ENCODE measurements at places on chromosomes 7 and 10. TPM values are rescaled to one million over a fixed set of nuclear protein-coding genes. Genes with fewer than 3 reads are reported as not detected.

Gene BLNK
- total RNA-seq: not detected

Gene MKX
- 99.7 TPM for total RNA-seq

Gene WEE2
- total RNA-seq: not detected

Gene TLX1
- total RNA-seq: not detected

Gene NAT16
- not detected for total RNA-seq

Gene ATP6V0E2
- 52.6 TPM for total RNA-seq

Gene CUZD1
- total RNA-seq: 0.67 TPM

Gene OR2A7
- not detected for total RNA-seq

Gene ZNF32
- 14.9 TPM for total RNA-seq

Gene CCDC136
- total RNA-seq: 13.1 TPM

Gene NPC1L1
- total RNA-seq: not detected

Gene CCZ1B
- 24.7 TPM for total RNA-seq

Gene FAM24A
- not detected for total RNA-seq

- H3K27me3 ChIP-seq: peaks cover 2% of the 10 kb centered on the region
- peaks cover 10% of the 10 kb centered on the region for H3K36me3 ChIP-seq
- DNase-seq: no peak
- H3K4me1 ChIP-seq: no peaks in the 10 kb centered on the region
- H3K27ac ChIP-seq: no peak overlapping the region
Measured at GRCh38 chr7:4343272-4344247, 338.5 kb upstream of the FOXK1 start.

- no peak overlapping the region for H3K4me3 ChIP-seq
- peaks cover 14% of the 10 kb centered on the region for H3K4me1 ChIP-seq
- no peak for DNase-seq
- H3K27ac ChIP-seq: no peak overlapping the region
- H3K27me3 ChIP-seq: no peaks in the 10 kb centered on the region
Measured at GRCh38 chr10:63286754-63287264, 153.7 kb downstream of the NRBF2 start.

DNA sequence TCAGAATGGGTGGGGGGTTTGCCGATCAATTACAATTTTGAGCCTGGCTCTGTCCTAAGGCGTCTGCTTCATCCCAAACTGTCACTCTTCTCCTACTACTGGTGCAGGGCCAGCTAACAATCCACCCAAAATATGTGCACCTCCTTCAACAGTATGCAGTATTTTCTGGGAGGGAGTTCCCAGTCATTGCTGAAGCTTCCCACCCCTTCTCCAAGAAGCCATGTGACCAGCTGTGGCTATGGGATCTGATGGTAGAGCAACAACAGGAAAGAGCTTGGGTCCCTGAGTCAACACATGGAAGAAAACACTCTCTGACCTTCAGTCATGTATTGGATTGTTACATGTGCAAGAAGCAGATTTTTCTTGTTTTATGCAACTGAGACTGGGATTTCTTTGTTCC lies 185.7 kb upstream of the GHITM start:
- H3K27me3 ChIP-seq: no peaks in the 10 kb centered on the region
- no peaks in the 10 kb centered on the region for H3K36me3 ChIP-seq
- no peak overlapping the region for H3K27ac ChIP-seq
- H3K4me1 ChIP-seq: no peaks in the 10 kb centered on the region
- no peak overlapping the region for H3K4me3 ChIP-seq

GRCh38 chr10:105729428-105729827 lies 1088.3 kb downstream of the SORCS3 start:
- H3K27ac ChIP-seq: no peak overlapping the region
- no peaks in the 10 kb centered on the region for H3K27me3 ChIP-seq
- DNase-seq: no peak
- H3K36me3 ChIP-seq: peaks cover 9% of the 10 kb centered on the region

GRCh38 chr7:27211764-27212204 lies 11.9 kb upstream of the HOXA13 start:
- H3K36me3 ChIP-seq: no peaks in the 10 kb centered on the region
- no peak overlapping the region for H3K4me3 ChIP-seq
- peaks cover 14% of the 10 kb centered on the region for H3K4me1 ChIP-seq

- H3K4me3 ChIP-seq: peak overlapping the region; percentile 20
- peaks cover 54% of the 10 kb centered on the region for H3K4me1 ChIP-seq
- DNase-seq: peak; percentile 24
- H3K27ac ChIP-seq: peak overlapping the region; percentile 73
- H3K27me3 ChIP-seq: no peaks in the 10 kb centered on the region
- H3K36me3 ChIP-seq: peaks cover 4% of the 10 kb centered on the region
Measured at GRCh38 chr7:111112439-111112838, 21.5 kb downstream of the LRRN3 start.

DNA sequence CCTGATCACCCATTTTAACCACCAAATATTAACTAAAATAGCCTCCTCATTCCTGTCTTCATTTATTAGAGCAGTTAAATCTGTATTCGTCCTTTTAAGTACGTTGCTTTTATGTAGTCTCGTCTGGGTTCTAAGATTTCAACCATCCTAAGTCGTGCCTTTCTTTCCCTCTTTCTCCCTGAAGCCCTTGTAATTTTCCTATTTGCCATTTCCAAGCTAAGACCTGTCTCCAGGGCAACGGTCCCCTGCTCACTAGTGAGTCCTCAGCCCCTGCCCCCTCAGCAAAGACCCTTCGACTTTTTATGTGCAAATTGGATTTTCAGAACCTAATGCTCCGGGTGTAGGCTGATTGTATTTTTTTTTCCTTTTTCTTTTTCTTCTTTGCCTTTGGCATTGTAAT lies 16.1 kb upstream of the MEST start:
- H3K27ac ChIP-seq: no peak overlapping the region
- no peaks in the 10 kb centered on the region for H3K36me3 ChIP-seq
- peaks cover 7% of the 10 kb centered on the region for H3K4me1 ChIP-seq
- no peak for DNase-seq

DNA sequence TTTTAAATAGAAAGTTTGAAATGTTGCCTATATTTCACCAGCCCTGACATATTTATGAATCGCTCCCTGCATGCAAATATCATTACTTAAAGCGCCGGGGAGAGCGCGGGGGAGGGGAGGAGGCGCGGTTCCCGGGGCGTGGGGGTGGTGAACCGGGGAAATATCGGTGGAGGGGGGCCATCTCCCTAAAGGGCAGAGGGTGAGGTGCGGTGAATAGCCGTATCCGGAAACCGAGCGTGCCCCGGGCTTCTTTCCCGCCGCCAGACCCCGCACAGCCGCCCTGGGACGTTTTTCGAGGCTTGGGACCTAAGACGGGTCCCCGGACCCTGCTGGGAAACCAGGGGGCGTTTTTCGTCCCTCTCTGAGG lies 6.9 kb upstream of the ZNF503 start:
- no peak for DNase-seq
- H3K27ac ChIP-seq: no peak overlapping the region

DNA sequence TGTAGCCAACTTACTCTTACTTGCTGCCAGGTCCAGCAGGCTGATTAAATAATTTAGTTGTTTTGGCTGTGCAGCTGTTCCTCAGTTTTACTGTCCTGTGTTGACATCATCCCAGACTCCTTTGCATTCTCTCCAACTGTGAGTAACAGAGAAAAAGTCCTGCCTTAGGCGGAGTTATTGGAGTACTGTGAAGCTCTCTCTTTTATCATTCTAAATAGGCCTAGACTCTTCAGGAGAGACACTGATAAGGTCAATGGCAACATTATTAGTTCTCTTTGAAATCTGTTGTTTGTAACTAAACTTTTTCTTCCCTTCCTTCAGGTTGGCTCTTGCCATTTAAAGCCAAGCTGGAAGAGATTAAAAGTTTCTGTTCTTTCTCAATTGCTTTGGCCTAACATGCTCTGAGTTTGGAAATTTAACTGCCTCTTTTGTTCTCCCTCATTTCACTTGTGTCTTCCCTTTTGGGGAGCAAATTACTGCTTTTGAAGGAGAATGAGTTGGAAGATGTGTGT lies 215.7 kb upstream of the CSTF2T start:
- no peaks in the 10 kb centered on the region for H3K36me3 ChIP-seq
- H3K27me3 ChIP-seq: peaks cover 3% of the 10 kb centered on the region
- no peak for DNase-seq
- H3K27ac ChIP-seq: no peak overlapping the region

DNA sequence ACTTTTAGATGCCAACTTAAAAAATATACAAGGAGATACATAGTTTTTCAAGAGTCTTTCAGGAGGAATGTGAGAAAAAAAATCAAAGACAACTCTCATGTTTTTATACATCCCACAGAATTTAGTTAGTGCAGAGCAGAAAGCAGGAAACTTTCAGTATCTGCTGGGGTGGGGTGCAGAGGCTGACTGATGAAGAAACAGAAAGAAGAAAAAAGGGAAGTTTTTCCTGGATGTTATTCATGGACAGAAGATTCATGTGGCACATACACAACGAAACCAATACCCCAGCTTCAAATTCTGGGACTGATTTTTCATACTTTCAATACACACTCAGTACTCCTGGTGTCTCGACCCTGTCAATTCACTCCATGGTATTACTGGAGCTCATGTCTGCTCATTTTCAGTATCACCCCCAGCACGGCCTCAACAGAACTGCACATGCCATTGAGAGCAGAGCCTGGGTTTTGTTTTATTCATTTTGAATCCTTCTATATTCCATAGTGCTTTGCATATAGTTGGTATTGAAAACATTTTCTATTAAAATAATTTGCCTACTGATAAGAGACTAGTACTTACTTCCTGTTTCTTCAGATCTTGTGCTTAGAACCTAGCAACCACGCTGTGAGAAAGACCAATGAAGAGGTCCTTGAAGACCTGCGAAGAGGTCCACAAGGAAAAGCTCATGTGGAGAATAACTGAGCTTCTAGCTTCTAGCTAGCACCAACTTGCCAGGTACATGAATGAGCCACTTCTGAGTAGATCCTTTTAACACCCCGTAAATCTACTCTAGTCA lies 49.0 kb downstream of the NDUFB2 start:
- H3K4me3 ChIP-seq: no peak overlapping the region
- H3K27me3 ChIP-seq: no peaks in the 10 kb centered on the region
- DNase-seq: no peak
- no peaks in the 10 kb centered on the region for H3K4me1 ChIP-seq
- H3K27ac ChIP-seq: no peak overlapping the region

DNA sequence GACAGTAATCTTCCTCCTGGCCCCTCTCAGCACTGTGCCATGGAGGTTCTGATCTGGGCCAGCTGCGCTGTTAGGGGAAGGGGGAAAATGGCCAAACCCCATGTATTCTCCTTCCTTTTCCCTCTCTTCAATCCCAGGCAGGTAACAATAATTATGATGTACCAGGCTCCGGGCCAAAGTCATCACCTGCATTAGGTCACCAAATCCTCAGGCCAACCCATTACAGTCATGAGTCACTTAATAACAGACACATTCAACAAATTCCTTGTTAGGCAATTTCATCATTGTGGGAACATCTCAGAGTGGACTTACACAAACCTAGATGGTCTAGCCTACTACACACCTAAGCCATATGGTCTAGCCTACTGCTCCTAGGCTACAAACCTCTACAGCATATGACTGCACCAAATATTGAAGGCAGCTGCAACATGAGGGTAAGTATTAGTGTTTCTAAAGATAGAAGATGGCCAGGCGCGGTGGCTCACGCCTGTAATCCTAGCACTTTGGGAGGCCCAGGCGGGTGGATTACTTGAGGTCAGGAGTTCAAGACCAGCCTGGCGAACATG lies 2.2 kb upstream of the HSPB1 start:
- peaks cover 15% of the 10 kb centered on the region for H3K36me3 ChIP-seq
- no peak overlapping the region for H3K4me3 ChIP-seq
- peak; percentile 70 for DNase-seq
- H3K27me3 ChIP-seq: peaks cover 9% of the 10 kb centered on the region

GRCh38 chr10:35226507-35226906 lies 99.9 kb downstream of the CREM start:
- no peak overlapping the region for H3K27ac ChIP-seq
- no peaks in the 10 kb centered on the region for H3K36me3 ChIP-seq
- no peak overlapping the region for H3K4me3 ChIP-seq
- H3K4me1 ChIP-seq: no peaks in the 10 kb centered on the region
- peaks cover 11% of the 10 kb centered on the region for H3K27me3 ChIP-seq
- no peak for DNase-seq

DNA sequence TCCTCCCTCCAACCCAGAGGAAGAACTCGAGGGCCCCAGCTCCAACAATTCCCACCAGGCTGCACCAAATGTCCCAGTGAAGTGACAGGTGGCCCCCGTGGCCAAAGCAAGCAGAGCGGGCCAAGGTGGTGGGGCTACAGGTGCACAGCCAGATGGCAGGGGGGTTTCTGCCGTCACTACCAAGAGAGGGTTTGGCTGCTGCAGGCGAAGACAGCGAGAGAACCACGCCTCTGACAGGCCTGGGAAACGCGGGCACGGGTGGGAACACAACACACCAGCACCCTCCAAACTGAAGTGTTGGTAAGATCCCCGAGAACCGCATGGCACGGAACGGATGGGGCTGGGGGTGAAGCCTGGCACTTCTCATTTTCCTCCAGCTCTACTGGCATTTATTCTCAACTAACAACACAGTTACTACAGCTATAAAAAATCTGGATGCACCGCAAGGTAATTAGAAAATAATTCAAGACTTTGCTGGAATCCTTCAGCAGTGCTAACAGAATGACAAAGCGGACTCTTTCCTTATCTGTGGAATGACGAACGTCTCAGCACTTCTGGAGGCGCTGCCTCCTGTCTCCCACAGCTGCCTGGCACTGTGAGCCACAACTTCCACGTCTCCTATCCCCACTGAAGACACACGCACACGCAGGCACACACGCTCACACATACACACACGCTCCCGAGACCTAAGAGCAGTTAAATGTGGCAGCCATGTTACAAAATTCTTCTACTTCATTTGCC lies 167.9 kb downstream of the TCERG1L start:
- no peaks in the 10 kb centered on the region for H3K4me1 ChIP-seq
- peaks cover 3% of the 10 kb centered on the region for H3K27me3 ChIP-seq
- H3K36me3 ChIP-seq: peaks cover 14% of the 10 kb centered on the region
- no peak overlapping the region for H3K27ac ChIP-seq
- DNase-seq: no peak

- no peak for DNase-seq
- H3K4me3 ChIP-seq: no peak overlapping the region
- no peaks in the 10 kb centered on the region for H3K4me1 ChIP-seq
Measured at GRCh38 chr7:150738092-150738491, 874 bp downstream of the GIMAP5 start.

DNA sequence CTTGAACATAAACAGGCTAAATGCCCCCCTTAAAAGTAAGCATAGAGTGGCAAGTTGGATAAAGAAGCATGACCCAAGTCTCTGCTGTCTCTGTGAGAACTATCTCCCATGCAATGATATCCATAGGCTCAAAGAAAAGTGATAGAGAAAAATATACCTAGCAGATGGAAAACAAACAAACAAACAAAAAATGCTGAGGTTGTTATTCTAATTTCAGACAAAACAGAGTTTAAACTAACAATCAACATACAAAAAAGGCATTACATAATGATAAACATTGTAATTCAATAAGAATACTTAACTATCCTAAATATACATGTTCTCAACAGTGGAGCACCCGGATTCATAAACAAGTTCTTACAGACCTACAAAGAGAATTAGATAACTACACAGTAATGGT lies 626.2 kb upstream of the CNTNAP2 start:
- H3K27me3 ChIP-seq: no peaks in the 10 kb centered on the region
- no peak overlapping the region for H3K27ac ChIP-seq
- H3K36me3 ChIP-seq: no peaks in the 10 kb centered on the region
- H3K4me1 ChIP-seq: no peaks in the 10 kb centered on the region
- H3K4me3 ChIP-seq: no peak overlapping the region

GRCh38 chr7:98617960-98618418 lies 904 bp downstream of the NPTX2 start:
- no peak for DNase-seq
- no peaks in the 10 kb centered on the region for H3K4me1 ChIP-seq
- peaks cover 23% of the 10 kb centered on the region for H3K27me3 ChIP-seq
- H3K36me3 ChIP-seq: no peaks in the 10 kb centered on the region
- H3K27ac ChIP-seq: no peak overlapping the region

- H3K27me3 ChIP-seq: no peaks in the 10 kb centered on the region
- peaks cover 28% of the 10 kb centered on the region for H3K36me3 ChIP-seq
- H3K27ac ChIP-seq: no peak overlapping the region
- DNase-seq: no peak
- H3K4me1 ChIP-seq: peaks cover 63% of the 10 kb centered on the region
- no peak overlapping the region for H3K4me3 ChIP-seq
Measured at GRCh38 chr10:90913774-90914420, 7.0 kb downstream of the ANKRD1 start.

Data from HFFc6 (cell line).